ENCODE measurements at places on chromosomes 11 and 22.
A peak's percentile ranks its signal among the peaks of the same experiment; 100 is the strongest.

DNA sequence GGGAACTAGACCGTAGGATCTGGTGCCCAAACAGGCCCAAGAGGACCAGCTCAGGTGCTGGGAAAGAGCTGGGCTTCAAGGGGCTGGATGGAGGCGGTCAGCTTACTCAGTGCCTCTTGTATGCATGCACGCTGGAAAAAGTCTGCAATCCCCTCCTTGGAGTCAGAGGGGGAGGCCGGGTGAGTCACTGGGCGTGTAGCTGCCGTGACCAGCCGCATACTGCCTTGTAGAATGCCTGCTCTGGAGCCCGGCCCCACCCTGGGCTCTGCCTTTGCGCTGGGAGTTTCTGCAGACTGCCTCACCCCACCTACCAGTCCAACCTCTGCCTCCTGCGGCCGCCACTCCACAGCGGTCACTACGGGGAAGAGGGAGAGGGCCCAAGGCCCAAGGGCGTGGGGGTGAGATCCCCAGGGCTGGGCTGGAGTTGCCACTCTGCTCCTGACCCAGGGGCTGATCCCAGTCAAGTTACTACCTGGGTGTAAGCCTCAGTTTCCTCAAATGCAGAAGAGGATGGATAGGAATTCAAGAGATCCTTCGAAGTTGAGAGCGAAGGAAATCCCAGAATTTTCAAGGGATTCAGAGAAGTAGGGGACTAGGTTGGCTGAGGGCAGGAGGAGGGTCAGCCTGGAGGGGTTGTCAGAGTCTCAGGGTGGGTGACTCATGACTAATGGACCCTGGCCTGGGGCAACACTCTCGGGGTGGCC is 4.2 kb downstream of the MRGPRF start:
- peak; percentile 41 for DNase-seq

DNA sequence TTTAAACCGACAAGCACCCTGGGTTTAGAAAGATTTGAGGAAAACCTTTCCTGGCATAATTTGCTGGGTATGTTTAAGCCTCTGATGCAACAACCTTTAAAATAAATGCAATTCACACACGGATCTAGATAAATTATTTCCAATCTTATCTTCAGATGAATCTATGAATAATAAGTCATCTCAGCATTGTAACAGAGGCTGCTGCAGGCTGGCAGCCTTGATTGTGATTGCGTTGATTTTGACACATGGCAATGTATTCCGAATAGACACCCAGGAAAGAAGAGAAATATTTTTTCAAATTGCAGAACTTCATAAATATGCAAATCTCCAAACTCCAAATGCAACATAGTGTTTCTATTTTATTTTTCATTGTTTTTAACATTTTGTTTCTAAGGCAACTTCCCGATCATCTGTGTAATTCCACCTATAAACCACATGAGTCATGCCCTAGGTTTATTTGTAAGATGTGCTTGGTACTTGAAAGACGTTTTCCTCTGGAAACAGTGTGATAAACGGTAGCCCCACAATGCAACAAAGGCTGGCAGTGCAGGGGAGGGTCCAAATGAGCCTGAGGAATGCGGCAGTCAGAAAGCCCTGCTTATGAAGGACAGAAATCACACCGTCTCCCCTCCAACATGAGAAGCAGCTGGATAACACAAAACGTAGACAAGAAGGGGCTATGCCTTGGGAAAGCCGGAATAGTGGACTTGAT is 359.0 kb downstream of the BRD1 start:
- DNase-seq, result no peak

- no peak for DNase-seq
Measured at GRCh38 chr11:85123752-85124231, 503.4 kb downstream of the DLG2 start.

- peak; percentile 93 for DNase-seq
Measured at GRCh38 chr11:116835791-116836631, 1.4 kb downstream of the APOA1 start.

DNA sequence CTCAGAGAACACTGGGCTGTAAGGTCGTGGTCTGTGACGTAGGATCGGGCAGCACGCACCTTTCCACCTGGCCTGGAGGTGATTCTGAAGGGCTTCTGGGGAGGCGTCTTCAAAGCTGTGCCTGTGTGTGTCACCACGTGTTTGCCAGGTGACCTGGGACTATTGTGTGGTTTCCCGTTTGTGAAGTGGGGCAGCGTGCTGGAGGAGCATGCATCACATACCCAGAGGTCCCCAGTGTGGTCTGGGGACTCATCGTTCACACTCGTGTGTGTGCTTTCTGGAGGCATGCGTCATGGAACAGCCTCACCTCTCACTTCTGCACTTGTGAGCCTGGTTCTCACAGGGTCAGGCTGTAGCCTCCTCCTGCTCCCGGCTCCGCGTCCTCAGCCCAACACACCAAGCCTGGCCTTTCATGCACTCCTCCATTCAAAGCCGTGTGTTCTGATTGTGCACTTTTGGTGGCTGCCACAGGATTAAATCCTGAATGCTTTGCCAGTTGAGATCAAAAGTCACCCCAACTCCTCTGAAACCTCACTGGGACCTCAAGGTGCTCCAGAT is 106.3 kb downstream of the KCNQ1OT1 start:
- DNase-seq, result peak; percentile 8

- DNase-seq, result no peak
Measured at GRCh38 chr11:6629892-6630631, 10.8 kb upstream of the TPP1 start.
